ENCODE measurements at places on chromosomes 16 and 17.

- peak; percentile 32 for DNase-seq
Observed at GRCh38 chr17:55303701-55304145, 39.0 kb downstream of the HLF start.

DNA sequence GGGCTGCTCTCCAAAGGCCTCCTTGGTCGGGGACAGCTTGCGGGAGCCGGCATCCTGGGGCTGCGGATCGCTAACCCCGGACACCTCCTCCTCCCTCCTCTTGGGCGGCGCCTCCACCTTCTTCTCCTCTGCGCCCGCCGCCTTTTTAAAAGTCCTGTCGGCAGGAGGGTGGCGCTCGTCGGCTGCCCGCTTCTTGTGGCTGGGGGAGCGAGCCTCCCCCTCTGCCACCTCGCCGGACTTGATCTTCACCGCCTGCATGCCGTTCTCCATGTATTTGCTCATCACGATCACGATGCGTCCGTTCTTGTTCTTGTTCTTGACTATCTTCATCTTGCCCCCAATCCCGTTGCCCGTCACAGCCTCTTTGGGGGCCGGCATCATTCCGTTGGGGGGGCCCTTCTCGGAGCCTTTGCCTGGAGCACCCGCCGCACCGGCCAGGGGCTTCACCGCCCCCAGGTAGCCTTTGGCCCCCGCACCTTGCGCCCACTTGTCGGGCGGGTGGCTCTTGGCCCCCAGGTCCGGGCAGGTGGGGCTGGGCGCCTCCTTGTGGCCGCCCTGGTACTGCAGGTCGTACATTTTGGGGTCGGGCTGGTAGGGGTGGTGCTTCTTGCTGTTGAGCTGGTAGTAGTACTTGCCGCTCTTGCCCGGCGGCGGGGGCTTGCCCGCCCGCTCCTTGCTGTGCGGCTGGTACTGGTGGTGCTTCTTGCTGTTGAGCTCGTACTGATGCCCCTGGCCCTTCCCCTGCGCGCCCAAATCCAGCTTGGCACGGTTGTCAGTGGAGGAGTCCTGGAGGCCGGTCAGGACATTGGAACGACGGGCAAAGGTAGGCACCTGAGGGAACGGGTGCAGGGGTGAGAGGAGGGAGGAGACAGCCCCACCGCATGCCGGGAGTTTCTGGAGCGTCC is 4.4 kb downstream of the CBX4 start:
- no peak for DNase-seq

DNA sequence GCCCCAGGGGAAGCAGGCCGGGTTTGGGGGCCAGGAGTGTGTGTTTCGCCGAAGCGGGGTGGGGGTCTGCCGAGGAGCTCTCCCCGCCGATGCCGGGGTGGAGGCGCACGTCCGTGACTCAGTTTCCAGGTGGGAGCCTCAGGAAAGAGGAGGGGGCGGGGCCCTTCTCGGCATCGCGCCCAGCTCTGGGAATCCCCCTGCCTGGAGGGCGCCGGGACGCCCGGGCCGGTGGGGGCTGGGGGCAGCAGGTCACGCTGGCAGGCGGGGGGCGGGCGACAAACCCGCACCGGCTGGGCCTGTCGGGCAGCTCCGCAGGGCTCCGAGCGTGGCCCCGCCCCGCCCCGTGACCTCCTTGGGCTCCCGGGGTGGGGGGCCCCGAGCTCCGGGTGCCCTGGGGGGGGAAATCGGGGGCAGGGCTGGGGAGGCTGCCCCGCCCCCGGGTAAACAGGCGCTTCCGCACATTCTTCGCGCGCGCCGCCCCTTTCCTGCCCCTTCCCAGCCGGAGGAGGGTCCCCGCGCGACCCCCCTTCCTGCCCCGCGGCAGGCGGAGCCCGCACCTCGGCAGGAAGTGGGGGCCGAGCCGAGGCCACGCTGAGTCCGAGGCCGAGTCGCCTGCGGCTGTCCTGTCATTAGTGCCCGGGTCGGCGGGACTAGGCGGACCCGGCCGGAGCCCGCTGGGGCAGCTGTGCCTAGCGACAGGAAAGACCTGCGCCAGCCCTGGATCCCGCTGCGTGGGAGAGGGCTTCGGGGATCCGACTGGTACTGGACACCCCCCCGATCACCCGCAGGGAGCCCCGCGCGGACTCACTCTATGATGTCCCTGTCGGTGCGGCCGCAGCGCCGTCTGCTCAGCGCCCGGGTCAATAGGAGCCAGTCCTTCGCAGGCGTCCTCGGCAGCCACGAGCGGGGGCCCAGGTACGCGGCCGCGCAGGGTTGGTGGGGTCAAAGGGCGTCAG is 9.3 kb downstream of the RIPOR1 start:
- DNase-seq: peak; percentile 67

- DNase-seq: peak; percentile 29
Observed at GRCh38 chr17:78884148-78884825, 18.7 kb downstream of the CEP295NL start.

DNA sequence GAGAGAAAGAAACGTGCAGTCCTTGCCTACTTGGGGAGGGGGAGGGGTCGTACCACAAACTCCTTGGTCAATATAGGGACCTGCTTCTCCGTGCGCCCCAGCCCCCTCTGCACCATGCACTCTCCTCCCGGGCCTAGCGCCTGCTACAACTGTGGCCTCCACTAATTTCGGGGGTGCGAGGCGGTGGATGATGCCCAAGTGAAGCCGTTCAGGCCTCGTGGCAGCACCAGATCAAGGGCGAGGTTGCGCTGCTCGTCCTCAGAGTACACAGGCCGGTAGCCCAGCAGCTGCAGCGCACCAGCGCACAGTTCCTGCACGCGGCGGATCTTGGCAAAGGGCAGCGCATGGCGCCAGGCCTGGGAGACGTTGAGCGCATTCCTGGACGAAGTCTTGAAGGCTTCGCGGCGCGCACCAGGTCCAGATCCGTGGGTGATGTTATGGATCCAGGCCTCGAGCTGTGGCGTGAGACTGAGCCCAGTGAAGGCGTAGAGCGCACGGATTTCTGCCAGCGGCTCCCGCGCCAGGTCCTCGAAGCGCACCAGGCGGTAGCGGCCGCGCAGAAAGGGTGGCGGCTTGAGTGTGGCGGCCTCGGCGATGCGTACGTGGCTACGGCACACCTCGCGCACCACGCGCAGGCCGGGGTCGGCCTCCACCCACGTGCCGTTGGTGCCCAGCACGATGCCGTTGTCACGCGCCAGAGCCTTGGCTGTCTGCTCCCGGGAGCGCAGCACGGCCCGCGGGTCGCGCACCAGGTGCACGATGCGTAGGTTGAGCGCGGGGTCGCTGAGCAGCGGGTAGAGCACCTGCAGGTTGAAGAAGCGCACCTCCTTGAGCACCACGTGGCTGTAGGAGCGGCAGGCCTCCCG is 14.2 kb upstream of the TMEM170A start:
- DNase-seq: no peak

DNA sequence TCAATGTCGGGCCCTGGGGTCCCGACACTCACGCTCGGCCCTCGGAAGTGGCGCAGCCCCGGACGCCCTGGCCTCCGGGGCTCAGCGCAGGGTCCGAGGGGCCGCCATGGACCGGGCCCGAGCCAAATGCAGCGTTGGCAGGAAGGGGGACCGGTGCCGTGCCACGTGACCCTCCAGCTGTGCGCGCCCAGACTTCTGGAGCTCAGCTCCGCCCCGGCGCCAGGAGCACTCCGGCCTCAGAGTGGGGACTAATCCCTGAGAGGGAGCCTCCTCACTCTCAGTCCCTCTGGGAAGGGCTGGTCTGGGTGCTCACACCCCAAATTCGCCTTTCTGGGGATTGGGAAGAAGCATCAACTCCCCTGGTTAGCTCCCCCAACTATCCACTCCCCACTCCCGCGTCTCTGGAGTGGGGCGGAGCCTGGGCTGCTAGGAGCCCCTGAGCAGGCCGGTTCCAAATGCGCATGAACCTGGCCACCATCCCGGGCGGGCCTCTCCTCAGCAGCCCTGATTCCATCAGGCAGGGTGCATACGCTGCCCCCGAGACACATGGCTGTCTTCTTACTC is at the start of gene B3GNT9:
TSS of gene B3GNT9 (minus strand) at position 166 of the 564 bp plus-strand sequence. CDS start 513 bp downstream, outside the sequence.
- peak; percentile 80 for DNase-seq

- DNase-seq: no peak
Observed at GRCh38 chr17:47883589-47884426, 12.2 kb upstream of the SP2 start.

GRCh38 chr16:62597875-62598274 is 561.6 kb upstream of the CDH8 start:
- DNase-seq: no peak

GRCh38 chr17:15513856-15514459 is 46.5 kb upstream of the CDRT4 start:
- no peak for DNase-seq

DNA sequence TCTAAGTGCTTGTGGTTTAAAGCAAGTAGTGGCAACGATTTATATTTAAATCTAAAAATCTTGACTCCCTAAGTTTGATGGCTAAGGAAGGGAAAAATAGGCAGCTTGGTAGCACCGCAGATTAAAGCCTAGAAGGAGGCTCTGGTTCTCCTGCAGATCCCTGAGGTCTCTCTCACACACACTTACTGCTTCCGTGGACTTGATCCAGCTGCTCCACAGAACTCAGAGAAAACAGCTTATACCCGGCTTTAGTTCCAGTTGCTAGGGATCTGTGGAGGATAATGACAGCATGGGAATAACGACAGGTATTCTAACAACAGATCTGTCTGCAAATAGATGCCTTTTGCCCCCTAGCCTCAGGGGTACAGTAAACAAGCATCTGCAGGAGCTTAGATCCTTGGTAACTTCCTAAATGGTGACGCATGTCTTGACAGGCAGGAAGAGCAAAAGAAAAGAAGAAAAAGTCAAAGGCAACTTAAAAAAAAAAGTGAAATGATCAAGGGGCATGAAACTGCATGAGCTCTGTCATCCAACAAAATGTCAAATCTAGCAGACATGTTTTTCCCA is 4.5 kb downstream of the WIPI1 start:
- DNase-seq: no peak

- no peak for DNase-seq
Observed at GRCh38 chr17:32341141-32341856, 674 bp downstream of the C17orf75 start.

- no peak for DNase-seq
Observed at GRCh38 chr16:22375117-22375962, 921 bp upstream of the CDR2 start.

GRCh38 chr16:76278086-76278485 is 885 bp downstream of the CNTNAP4 start:
- no peak for DNase-seq

DNA sequence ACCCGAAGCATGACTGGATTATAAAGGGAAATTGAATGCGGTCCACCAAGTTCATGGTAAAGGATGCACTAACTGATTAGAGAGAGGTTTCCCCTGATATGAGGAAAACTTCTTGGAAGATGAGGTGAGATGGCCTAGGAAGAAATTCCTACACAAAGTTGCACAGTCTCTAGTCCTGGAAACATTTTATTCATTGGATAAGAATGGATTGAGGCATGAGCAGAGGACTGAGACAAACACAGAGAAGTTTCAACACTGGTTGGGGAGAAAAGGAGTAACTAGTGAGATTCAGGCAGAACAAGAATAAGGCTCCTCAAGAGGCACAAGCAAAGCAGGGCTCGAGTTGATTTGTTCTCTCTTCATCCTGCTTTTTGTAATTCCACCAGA is 2.0 kb upstream of the CCL2 start:
- DNase-seq: no peak

DNA sequence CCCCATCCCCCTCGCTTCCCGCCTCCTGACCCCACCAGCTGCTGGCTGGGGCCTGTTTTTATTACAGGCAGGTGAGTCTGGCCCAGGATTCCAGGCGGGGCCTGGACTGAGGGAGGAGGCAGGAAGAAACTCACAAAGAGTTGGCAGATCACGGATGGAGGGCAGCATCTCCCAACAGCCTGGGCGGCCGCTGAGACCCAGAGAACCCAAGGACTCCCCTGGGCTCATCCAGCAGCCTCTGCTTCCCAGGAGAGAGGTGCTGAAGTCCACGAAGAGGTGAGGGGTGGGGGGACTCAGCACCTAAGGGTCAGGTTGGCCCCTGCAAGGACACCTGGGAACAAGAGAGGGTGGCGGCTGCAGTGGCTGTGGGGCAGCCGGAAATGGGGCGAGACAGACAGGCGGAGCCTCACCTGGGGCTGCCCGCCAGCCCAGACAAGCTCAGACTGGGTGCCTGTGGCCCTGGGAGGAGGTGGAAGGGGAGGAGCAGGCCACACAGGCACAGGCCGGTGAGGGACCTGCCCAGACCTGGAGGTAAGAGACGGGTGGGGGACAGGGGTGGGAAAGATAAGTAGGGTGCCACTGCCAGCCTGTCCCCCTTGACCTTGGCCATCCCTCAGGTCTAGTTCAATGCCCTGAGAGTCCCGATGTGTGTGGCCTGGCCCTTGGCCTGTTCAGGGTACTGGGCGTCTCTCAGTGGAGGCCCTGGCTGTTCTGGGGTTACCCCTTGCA is 8.7 kb upstream of the ADGRG1 start:
- DNase-seq: no peak

GRCh38 chr16:50534556-50534955 is 13.6 kb upstream of the NKD1 start:
- no peak for DNase-seq

DNA sequence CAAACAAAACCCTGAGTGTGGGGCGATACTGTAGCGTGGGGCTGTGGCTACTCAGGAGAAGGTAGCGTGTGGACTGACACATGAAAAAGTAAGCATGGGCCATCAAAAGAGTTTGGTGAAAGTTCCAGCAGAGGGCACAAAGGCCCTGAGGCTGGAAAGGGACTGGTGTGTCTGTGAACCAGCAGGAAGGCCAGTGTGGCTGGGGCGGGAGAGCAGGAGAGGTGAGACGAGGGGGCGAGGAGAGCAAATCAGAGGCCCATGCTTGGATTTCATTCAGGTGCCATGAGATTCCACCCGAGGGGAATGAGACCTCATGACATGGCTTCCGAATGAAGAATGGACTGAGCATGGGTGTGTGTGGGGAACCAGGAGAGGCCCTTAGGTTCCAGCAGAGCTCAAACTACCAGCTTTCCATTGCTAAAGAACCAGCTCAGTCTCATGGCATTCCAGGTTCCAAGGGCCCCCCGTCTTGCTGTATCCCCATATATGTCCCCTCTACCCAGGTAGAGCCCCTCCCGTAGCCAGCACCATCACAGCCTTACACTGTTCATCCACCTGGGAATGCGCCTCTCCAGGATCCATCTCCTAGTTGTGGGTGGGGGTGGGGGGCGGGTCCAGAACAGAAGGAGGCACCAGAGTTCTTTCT is 31.1 kb downstream of the TRPV2 start:
- DNase-seq: no peak

- DNase-seq: peak; percentile 24
Observed at GRCh38 chr17:43366891-43367736, 31.7 kb upstream of the ARL4D start.

DNA sequence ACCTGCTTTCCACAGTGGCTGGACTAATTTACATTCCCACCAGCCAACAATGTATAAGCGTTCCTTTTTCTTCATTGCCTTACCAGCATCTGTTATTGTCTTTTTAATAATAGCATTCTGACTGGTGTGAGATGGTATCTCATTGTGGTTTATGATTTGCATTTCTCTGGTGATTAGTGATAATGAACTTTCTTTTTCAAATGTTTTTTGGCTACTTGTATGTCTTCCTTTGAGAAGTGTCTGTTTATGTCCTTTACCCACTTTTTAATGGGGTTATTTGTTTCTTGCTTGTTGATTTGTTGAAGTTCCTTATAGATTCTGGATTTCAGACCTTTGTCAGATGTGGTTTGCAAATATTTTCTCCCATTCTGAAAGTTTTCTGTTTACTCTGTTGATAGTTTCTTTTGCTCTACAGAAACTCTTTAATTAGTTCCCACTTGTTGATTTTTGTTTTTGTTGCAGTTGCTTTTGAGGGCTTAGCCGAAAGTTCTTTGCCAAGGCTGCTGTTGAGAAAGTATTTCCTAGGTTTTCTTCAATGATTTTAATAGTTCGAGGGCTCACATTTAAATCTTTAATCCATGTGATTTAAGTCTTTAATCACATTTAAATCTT is 26.8 kb downstream of the ITGAM start:
- no peak for DNase-seq

Measured in cardiac fibroblast (primary cell).